NCI-H1417 (cell line): ENCODE measurements at places on chromosomes 1 and 21.

GRCh38 chr1:211701733-211702132 is 26.3 kb upstream of the NEK2 start:
- DNase-seq = no peak

- DNase-seq = no peak
Observed at GRCh38 chr1:32426489-32427255, 32.4 kb upstream of the BSDC1 start.

DNA sequence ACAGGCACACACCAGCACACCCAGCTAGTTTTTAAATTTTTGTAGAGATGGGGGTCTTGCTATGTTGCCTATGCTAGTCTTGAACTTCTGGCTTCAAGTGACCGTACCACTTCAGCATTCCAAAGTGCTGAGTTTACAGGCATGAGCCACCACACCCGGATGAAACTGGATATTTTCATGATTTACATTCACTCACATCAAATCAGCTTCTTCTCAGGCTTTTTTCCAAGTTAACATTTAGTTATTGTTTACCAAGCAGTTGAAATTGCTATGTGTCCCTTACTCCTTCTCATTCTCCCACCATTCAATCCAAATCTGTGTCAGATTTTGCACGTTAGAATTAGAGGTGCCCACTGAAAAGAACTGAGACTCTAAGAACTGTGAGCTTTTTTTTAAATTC is 18.4 kb downstream of the RIT1 start:
- no peak for DNase-seq

DNA sequence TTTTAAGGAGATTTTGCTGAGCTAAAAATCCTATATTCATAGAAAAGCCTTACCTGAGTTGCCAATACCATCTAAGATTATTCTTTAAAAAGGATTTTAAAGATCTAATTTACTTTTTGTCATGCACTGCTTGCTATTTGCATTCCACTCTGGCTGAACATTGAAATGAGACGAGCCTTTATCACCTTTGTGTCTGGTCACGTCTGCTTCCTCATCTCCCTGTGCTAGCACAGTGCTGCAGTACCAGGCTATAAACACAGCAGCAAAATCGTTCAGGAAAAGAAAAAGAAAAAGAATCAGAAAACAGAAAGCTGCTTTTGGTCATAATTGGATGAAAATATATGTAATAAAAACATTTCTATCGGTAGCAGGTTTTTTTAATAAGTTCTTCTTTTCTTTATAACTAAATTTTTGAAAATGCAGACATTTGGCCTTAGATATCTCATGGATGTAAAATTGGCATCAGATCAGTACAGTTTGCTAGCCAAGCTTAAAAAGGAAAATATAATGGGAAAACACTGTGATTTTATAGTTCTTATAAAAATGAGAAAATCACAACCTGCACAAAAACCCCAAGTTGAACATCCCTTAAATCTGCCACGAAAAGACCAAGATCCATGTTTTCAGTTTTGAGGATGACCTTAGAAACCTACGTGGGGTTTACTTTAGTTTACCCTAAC is 735.7 kb upstream of the CXADR start:
- no peak for DNase-seq

- DNase-seq = no peak
Observed at GRCh38 chr1:237383791-237384190, 341.8 kb downstream of the RYR2 start.

GRCh38 chr1:33232716-33233115 is 23.6 kb upstream of the ZNF362 start:
- DNase-seq = no peak

DNA sequence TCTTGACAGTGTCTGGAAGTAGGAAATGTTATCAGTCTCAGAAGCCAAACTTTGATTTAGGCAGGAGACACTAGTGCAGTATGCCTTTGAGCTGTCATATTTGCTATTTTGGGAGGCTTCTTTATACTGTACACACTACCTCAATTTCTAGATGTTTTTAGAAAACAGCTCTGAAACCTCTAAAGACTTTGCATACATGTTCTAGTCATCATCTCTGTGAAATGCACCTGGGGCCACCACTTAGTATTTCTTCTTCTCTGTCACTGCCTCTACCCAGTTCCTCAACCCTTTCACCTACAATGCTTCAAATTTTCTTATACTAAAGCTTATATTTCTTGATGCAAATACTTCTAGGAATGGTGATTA is 29.1 kb upstream of the PLA2G4A start:
- DNase-seq = no peak

GRCh38 chr1:183876309-183876708 is 71.4 kb downstream of the RGL1 start:
- no peak for DNase-seq

DNA sequence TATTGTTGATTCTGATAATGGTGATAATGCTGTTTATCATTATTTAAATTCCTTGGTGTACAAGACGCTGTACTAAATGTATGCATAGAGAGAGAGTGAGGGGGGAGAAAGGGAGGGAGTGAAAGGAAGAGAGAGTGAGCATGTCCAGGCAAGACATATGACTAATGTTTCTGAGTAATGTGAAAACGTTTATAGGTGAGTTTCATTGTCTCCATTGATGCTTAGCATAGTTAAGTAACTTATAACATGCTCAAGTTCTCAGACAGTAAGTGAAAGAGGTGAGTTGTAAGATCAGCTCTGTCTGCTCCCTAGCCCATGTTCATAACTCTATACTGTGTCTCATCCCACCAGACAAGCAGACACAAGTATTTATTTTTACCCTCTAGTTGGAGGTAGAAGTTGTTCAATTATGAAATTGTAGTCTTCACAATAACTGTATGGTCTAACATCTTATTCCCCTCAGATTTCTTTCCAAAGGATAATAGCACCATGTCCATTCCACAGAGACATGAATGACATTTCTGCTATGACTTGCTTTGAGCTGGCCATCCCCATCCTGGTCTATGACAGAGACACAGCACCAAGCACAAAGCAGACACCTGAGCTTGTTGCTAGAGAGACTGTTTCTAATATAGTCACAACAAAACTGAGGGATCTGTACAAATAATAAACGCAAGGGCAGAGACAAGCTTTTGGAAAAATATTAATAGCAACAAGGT is 285.1 kb downstream of the CACNA1E start:
- no peak for DNase-seq

DNA sequence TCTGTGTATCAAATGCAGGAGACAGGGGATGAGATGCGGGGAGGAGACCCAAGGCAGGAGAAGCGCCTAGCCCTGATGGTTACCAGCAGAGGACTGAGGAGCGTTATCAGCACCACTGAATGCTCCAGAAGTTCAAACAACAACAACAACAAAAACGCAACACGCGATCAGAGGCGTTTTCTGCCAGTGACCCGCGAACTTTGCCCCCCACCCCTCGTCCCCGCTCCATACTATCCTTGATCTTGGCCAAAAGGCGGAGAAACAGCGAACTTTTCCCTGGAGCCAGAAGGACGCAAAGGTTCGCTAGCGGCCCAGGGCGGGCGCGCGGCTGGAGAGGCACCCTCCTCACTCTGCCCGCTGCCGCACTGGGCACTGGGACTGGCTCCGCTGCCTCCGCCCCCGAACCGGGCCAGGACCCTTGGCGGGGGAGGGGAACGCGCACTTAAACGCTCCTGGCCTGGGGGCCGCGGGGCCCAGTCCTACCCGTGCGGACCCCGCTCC is 699 bp downstream of the ECHDC2 start:
- DNase-seq = no peak

DNA sequence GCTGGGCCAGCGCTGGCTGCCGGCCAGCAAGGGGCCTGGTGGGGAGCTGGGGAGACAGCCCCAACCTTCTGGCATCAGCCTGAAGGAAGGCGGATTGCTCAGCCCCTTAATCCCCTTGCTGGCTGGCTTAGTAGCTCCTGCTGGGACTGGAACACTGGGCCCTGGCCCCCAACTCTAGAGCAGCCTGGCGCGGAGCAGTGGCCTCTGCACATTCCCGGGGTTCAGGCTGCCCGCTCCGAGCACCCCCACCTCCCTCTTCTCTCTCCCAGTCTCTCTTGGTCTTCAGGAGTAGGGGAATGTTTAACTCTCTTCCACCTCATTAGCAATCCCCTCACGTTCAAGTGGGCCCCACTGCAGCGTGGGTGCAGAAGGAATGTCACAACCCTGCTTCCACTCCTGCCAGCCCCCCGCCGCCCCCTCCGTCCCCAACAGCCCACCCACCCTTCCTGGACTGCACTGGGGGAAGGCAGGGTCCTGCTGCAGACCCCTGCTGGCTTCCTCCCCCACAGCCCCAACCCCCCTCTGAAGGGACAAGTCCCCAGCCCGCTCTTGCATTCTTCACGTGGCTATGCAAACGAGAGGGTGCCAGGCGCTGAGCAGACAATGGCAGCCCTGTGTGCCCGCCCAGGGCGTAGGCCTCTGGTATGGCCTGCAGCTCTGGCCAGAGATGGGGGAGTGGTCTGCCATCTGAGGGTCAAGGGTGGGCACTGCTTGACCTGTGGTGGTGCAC is 980 bp upstream of the CLDN19 start:
- DNase-seq = no peak

DNA sequence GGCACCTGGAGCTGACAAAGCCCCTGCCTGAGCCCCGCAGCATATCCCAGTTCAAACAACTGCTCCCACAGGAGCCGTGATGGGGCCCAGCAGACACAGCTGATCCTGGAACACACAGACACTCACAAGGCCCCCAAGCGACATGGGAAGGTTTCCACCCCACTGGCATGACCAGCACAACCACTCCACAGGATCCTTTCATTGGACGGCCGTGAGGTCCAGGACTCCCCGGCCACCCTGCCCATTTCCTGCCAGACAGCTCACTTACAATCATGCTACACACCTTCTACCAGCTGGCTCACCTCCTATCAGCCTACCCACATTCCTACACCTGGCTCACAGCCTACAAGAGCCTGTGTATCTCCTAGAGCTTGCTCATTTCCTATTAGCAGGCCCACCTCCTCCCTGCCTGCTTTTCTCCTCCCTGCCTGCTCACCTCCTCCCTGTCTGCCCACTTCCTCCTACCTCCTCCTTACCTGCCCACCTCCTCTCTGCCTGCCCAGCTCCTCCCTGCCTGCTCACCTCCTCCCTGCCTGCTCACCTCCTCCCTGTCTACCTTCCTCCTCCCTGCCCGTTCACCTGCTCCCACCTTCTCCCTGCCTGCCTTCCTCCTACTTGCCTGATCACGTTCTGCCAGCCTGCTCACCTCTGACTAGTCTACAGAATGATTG is 73.9 kb downstream of the MATN1 start:
- DNase-seq = no peak

- no peak for DNase-seq
Observed at GRCh38 chr1:245128381-245129101, 26.2 kb upstream of the KIF26B start.

GRCh38 chr1:221868593-221869303 is 126.9 kb upstream of the DUSP10 start:
- peak; percentile 48 for DNase-seq

DNA sequence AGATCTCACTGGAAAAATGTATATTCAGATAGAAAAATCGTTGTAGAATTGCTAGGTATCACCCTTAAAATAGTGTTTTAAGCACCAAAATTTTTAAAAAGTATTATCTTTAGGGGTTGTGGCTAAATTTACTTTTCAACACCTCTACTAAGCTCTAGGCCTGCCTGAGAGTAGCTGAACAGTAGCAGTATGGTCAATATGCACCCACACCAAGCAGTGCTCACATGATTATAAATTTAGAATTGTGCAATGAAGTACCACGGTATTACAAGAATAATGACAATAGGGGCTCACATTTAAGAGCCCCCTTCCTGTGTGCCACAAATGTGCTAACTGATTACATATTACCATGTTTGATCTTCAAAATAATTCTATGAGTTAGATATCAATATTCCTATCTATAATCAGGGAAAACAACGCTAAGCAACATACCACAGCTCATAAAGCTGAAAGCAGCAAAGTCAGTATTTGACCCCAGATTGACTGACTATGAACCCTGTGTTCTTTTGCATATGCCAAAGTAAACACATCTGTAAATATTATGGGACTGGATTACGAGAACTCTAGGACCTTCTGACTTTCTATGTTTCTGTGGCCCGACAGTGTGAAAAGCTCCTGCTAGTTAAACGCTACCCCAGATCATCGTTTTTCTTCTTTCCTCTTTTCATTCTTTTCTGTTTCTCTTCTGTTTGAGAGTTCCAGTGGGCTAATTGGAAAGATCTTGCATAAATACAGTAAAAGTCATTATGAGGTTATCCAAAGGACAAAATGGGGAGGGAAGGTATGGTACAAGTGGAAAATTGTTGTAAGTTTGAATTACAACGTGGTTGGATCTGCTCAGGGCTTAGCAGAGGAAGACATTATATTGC is 201.1 kb upstream of the C1orf87 start:
- no peak for DNase-seq

- DNase-seq = no peak
Observed at GRCh38 chr21:46627726-46628125, 7.7 kb upstream of the PRMT2 start.

DNA sequence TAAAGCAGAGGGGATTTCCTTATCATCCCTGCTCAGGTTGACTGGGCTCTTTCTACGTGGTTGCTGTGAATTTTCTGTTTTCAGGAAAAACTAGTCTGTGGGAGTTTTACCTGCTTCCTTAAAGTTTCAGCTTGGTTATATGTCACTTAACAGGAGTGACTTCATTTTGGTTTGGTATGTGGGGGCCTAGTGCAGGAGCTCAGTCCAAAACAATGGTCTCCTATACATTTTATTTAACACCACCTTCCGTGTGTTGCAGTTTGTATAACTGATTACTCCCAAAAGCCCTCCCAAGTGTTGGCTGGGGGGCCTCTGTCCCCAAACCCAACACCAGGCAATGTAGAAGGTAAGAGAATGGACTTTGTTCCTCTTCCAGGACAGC is 5.3 kb downstream of the IL23R start:
- DNase-seq = no peak

DNA sequence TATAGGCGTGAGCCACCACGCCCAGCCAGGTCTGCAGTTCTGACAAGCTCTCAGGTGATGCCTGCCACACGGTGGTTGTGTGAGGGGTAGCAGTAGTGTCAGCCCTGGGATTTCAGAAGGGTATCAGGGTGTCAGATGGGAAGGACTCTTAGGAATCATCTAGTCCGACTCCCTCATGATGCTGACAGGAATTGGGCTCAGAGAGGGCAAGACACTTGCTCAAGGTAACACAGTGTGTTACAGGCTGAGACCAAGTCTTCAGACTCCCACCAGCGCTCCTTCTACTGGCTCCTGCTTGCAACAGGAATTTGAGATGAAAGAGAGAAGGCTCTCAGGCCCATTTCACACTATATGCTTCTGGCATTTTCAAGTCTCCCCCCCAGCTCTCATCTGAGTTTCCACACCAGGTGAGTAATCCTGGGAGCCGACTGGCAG is 6.9 kb downstream of the HTR1D start:
- DNase-seq = no peak

DNA sequence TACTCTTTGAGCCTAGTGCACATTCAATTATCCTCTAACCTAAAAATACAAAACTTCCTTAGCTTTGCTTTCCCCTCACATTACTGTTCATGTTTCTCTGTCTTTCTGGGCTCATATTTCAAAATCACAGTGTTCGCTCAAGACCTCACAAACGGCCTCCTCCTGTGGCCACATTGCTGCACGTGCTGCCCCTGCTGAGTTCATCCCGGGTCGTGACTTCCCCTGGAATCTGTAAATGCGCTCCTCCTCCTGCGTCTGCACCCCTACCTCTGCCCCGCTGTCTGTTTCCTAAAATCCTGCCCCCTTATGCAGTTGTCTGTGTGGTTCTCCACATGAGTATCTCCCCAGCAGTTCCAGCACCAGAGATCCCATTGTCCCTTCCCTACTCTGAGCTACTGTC is 45.5 kb upstream of the RAVER2 start:
- DNase-seq = no peak
